Upper lobe of left lung (tissue), 6 donors: ENCODE measurements at places on chromosomes 1 and 21. TPM values are rescaled to one million over a fixed set of nuclear protein-coding genes. Genes with fewer than 3 reads are reported as not detected.

GRCh38 chr1:168428063-168428731, 115.6 kb downstream of the XCL2 start:
- DNase-seq, result no peak

SLC44A3 gene
- total RNA-seq, result 6.3 TPM

MEX3A gene
- total RNA-seq, result 0.30 TPM

GPA33 gene
- total RNA-seq, result 2.7 TPM

GRCh38 chr1:6034750-6035096, 11.0 kb upstream of the KCNAB2 start:
- no peak for DNase-seq
